ENCODE measurements at places on chromosomes 11 and 22.

- DNase-seq, result no peak
These were observed 17.6 kb downstream of the ALKBH8 start for GRCh38 chr11:107547961-107548360.

DNA sequence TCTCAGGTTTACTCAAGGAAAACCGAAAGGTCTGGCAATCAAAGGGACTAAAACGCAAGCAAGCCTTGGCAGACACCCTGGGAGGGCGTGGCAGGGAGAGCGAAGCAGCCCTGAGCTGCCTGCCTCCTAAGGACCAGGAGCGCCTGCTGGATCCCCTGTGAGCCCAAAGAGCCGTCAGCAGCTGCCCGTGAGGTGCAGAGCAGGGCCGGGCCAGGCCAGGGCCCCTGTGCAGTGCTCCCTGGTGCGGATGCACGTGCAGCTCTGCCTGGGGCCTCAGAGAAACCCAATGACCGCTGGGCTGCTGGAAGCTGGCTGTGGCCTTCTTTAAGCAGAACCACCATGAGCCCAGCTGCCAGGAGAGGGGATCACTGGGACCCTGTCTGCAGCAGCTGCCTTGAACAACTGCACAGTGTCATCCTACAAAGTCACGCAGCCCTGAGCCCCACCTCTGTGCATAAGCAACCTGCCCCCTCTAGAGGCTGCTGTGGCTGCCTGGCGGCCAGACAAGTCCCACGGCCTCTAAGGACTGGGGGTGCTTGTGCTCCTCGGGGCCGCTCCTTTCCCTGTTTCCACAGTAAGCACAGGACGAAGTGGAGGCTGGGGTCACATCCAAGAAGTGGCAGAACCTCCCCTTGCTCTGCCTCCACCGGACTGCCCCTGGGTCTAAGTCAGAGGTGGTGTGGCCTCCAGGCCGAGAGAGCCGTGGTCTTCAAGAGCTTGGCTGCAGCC, 29.1 kb upstream of the COMT start:
- DNase-seq, result no peak

- no peak for DNase-seq
These were observed 9.8 kb downstream of the FAM111A start for GRCh38 chr11:59152312-59152951.

DNA sequence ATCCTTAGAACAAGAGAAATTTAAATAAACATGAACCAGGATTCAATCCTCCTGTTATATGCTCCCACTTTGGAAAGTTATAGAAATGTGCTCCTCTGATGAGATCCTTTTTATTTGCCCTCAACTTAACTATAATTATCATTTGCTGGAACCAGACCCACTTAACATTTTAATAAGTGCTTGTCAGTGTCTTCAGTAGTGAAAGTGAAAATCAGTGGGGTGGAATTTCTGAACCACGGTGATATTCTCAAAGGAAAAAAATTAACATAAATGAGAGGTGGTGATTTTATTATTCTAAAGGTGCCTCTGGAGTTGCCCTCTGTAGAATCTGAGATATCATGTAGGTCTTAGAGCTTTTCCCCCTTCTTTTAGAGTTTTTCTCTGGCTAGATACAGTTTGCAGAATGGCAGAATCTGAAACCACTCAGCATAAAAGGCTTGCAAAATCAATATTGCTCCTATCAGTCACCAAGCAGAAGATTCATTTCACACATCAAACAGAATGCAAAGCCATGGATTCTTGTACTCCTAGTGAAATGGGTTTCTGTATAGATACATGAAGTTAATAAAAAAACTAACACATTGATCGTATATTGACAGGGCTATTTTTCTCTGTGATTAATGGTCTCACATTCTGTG, 213.2 kb downstream of the LUZP2 start:
- no peak for DNase-seq

GRCh38 chr22:44172370-44173108, 8.2 kb upstream of the PARVG start:
- no peak for DNase-seq

DNA sequence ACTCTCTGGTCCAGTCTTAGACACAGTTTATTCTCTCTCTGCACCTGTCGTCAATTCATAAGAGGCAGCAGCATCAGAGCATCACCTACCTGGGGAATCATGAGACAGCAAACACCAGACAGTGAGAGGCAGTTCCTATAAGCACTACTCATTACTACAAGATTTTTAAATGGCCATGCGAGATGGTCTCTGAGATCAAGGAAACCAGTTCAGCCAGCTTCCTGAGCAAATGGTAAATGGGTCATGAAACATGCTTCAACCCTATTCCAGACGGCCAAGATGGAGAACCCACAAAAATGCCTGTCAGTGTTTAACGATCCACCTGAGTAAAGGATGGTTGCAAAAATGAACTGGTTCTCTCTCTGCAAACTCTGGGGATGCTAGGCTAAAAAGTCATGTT, 52.9 kb downstream of the SYTL2 start:
- no peak for DNase-seq

GRCh38 chr22:27880778-27881394, 38.2 kb downstream of the PITPNB start:
- DNase-seq, result no peak

DNA sequence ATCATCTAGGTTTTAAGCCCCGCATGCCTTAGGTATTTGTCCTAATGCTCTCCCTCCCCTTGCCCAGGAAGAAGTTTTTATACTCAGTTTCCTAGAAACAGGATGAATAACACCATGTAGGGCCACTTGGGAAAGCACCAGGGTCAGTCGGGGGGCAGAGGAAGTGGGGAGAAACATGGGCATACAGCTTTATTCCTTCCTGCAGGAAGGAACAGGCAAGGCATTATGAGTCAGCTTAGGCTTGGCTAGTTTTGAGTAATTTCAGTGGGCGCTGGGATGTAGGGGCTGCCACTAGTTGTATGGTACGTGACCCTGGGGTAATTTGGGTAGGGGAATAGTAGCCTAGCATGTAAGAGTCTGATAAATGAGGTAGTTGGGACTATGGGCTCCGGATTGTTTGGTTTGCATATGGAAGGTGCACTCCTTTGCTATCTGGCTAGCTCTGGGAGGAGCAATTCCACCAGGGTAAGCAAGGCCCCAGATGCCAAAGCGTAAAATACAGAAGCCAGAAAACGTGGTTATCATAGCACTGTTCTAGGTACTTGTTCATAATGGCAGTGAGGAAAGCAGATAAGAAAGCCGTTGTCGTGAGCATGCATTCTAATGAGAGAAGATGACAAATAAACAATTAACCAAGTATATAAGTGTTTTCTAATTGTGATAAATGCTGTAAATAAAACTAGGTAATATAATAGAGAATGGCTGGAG, 24.8 kb downstream of the ACER3 start:
- DNase-seq, result no peak

Data from activated naive CD4-positive, alpha-beta T cell (primary cell).